M059J (cell line): ENCODE measurements at places on chromosomes 7 and 10.

DNA sequence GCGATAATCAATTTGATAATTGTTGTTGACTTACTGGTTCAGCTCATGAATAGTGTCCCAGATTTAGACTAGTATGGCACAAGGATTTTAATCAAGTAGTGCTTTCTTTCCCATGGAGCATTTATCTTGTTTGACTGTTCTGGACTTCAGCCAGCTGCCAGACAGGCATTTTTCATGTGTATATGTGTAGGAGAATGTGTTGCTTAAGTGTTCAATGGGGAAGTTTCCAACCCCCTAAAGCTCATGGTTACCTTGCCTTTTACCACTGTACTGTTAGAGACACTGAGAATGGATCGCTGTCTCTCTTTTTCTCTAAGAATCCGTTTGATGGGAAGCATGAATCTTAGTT is 103.9 kb downstream of the LRRC4 start:
- DNase-seq, result peak; percentile 14

DNA sequence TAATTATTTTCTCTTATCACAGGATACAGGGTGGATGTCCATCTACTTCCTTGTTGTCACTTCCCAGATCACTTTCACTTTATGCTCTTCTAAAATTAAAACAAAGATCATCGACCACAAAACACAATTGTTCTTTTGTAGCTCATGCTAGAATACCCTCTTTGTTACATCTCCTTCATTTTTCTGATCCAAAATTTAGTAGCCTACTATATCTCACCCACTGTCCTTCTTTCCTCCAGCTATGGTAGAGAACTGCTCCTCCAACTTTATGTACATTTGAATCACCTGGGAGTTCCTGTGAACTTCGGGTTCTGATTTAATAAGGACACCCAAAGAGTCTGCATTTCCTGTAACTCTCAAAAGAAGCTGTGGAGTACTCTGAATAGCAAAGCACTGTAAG is 1.2 kb upstream of the AHR start:
- DNase-seq, result no peak

- DNase-seq, result peak; percentile 80
Measured at GRCh38 chr7:134514663-134515062, 12.7 kb upstream of the AKR1B10 start.

- no peak for DNase-seq
Measured at GRCh38 chr10:109743574-109743973, 179.7 kb downstream of the XPNPEP1 start.

DNA sequence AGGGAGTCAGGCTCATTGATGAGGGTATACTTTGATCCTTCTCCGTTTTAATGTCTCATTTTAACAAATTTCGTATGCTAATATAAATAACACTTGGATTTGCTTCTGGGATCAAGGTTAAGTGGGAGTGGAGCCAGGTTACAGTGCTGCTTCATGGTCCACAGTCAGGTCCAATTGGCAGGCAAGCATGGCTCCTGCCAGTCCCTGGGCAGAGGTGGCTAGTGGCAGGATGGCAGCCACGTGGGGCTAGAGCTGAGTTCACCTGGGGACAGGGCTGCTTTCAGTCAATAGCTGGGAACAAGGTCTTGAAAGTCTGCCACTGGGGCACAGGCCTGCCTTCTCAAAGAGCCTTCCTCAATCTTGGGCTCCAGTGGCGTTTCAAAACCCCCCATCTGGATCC is 16.0 kb upstream of the VWA2 start:
- DNase-seq, result no peak

GRCh38 chr7:110386006-110386405 is 704.9 kb upstream of the LRRN3 start:
- no peak for DNase-seq

- no peak for DNase-seq
Measured at GRCh38 chr10:77400033-77400432, 237.6 kb downstream of the KCNMA1 start.

DNA sequence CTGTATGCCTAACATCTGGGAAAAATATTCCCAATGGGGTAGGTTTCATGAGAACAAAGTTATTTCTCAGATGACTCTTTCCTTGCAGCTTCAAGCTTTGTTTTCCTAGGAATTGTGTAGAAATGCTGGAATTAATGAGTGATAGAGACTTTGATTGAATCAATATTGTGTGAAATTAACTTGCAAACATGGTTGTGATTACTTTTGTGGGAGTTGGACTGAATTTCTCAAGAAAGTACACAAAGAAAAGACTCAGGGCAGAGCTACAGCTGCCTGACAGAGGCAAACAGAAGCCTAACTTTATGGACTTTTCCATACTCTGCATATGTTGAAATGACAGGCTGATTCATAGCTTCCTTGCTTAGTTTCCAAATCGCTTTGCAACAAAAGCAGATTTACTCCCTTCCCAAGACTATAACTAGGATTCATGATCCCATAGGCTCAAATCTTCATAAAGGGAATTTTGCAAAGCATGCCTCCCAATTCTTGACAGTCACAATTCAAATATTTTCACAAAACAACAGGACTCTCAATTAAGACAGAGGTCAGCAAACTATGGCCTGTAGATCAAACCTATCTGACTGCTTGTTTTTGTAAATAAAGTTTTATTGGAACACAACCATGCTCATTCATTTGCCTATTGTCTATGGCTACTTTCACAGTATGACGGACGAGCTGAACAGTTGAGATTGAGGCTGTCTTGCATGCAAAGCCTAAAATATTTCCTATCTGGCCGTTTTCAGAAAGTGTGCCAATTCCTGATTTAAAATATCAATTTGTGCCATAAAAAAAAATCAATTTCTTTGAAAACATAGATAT is 27.6 kb downstream of the NRP1 start:
- no peak for DNase-seq

DNA sequence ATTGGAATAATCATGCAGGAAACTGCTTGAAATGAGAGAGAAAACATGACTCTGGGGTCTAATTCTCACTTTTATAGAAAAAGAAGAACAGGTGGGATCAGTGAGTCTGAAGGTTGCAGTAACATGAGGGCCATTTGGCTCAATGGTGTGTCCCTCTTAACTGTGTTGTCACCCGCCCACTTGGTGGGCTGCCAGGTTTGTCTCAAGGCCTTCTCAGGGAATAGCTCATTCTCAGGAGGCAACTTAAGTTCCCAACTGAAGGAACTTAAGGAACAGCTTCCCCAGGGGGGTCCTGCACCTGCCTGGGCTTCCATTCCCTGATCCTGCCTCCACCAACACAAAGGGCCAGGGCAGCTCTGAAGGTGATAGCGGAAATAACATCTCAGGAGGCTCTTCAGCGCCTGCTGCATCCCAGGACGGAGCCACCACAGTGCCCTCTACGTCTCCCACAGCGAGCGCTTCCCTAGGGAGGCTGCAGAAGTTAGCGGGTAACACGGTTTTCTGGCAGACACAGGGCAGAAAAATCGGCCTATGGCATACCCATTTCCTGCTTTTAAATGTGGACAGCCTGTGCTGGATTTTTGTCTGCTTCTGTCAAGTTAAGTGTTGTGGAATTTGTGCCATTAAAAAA is 88.8 kb downstream of the ZRANB1 start:
- no peak for DNase-seq

DNA sequence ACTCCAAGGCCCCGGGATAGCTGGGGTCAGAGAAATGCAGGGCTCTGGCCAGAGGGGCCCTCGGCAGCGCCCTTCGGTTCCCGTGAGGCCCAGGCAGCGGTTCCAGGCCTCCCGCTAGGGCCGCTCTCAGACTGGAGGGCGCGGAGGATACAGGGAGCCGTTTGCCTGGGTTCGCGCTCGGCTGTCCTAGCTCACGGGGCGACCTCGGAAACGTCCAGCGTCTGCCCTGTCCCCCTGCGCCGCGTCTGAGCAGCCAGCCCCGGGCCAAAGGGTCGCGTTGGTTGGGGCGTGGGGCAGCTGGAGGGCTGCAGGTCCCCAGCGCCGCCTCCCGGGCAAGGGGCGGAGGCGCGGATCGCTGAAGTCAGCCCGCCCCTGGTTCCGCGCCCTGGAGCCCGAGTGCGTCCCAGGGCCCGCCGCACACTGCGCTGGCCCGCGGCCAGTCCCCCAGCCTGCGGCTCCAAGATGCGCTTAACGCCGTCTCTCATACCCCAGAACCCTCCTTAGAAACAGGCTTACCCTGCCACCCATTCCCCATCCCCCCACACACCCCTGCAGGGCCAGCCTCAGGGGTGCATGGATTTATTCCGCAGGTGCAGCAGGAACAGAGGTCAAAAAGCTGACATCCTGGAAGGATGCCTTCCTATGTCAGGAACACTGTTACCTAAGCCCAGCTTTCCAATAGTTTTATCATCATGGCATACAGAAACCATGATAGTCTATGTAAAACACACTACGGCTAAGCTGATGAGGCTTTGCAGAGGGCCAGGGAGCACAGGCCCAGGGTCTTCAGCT is 22.1 kb upstream of the OPN4 start:
- no peak for DNase-seq
